ENCODE measurements at places on chromosomes 2 and 18. TPM values are rescaled to one million over a fixed set of nuclear protein-coding genes. Genes with fewer than 3 reads are reported as not detected.

Gene COLEC11
- total RNA-seq = not detected

Gene GKN2
- total RNA-seq = not detected

Gene CEP68
- total RNA-seq = 8.4 TPM

Gene KCNE4
- total RNA-seq = 0.33 TPM

Gene ZBTB7C
- total RNA-seq = 3.4 TPM

Gene POLR1B
- total RNA-seq = 62.1 TPM

Gene DSG4
- total RNA-seq = not detected

Gene CXCR1
- 1.1 TPM for total RNA-seq

Gene MEP1B
- total RNA-seq = not detected

Gene FNDC4
- total RNA-seq = 16.5 TPM

Gene IL37
- not detected for total RNA-seq

Gene MGAT4A
- 4.3 TPM for total RNA-seq

Gene EPB41L3
- 0.50 TPM for total RNA-seq

Measured in mammary epithelial cell (primary cell).